Stimulated activated CD4-positive, alpha-beta T cell treated with anti-CD3 and anti-CD28 coated beads, Interleukin-1b, Interleukin-23, amount 100 ng/mL, for 4 hours (primary cell): ENCODE measurements at places on chromosomes 16 and 17.

DNA sequence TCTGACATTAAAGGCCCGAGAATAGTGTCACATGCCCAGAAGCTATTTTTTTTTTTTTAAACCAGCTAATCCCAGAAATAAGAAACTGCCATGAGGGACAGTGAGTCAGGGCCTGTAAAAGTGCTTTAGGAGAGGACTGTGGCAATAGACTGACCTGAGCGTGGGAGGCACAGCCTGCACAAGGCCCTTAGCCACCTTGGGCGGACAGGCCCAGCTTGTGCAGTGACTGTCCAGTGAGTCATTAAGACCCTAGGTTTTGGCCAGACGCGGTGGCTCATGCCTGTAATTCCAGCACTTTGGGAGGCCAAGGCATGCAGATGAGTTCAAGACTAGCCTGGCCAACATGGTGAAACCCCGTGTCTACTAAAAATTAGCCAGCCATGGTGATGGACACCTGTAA lies 343.0 kb upstream of the ZFHX3 start:
- no peak for DNase-seq

DNA sequence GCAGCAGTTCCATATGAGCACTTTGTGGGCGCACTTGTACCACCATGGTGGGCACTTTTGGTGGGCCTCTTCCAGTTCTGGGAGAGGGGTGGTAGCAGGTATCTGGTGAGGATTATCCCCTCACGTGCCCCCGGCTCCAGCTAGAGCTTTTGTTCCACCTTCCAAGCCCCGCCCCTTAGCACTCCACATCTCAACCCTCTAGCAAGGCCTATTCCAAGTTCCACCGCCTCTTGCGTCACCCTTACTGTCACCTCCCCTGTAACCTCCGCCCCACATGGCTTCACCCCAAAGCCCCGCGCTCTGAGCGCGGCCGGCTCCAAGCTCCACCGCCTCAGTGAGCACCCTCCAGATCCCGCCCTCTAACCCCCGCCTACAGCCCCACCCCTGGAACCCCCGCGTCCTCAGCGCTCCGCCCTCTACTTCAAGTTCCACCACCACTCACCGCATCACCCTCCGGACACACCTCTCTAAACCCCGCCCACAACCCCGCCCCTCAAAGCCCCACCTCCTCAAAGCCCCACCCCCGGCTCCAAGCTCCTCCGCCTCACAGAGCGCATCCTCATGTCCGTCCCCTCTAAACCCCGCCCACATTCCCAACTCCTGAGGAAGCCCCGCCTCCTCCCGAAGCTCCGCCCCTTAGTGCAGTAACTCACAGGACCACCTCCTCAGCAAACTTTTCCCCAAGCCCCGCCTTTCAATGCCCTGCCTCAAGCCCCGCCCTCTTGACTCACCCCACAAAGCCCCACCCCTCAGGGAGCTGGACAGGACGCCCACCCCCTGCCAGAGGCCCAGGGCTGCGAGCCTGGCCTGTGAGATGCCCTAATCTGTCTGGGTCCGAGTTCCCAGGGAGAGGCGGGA lies 11.1 kb downstream of the SCN4A start:
- DNase-seq, result peak; percentile 32

- no peak for DNase-seq
Measured at GRCh38 chr17:65554553-65555223, 6.8 kb downstream of the AXIN2 start.

DNA sequence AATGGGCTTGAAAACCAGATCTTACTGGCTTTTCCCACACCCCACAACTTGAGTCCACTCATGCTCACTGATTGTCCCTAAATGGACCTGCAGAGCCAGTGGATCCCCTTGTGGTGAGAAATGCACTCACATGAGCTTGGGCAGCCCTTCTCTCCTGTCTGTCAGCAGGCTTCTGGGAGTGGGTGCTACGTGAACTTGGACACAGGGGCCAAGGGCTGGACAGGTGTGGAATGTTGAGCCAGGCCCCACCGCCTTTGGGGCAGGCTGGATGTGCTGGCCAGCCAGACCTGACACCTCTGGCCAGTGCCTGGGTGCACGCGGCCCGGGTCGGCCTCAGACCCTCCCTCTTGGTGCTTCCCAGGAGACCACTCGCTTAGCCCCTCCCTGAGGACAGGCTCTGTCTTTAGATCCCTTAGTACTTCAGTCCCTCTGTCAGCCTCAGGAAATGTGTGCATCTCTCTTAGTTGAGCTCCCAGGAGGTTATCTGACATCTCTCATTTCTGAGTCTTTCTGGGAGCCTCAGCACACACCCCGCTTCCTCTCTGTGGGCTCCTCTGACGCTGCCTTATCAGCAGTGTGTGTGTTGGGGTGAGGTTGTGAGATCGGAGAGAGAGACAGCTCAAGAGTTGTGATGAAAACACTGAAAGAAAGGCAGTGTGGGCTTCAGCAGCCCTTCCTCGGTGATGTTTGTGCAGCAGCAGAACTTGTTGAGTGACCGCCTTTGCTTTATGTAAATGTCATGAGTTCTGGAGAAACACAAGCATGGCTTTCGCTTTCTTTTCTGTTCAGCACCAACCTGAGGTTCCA lies 117.0 kb downstream of the RAB11FIP4 start:
- peak; percentile 36 for DNase-seq

- DNase-seq, result no peak
Measured at GRCh38 chr16:794853-795466, 5.6 kb downstream of the GNG13 start.

GRCh38 chr17:18006495-18007239 lies 32.3 kb downstream of the ATPAF2 start:
- DNase-seq, result no peak

DNA sequence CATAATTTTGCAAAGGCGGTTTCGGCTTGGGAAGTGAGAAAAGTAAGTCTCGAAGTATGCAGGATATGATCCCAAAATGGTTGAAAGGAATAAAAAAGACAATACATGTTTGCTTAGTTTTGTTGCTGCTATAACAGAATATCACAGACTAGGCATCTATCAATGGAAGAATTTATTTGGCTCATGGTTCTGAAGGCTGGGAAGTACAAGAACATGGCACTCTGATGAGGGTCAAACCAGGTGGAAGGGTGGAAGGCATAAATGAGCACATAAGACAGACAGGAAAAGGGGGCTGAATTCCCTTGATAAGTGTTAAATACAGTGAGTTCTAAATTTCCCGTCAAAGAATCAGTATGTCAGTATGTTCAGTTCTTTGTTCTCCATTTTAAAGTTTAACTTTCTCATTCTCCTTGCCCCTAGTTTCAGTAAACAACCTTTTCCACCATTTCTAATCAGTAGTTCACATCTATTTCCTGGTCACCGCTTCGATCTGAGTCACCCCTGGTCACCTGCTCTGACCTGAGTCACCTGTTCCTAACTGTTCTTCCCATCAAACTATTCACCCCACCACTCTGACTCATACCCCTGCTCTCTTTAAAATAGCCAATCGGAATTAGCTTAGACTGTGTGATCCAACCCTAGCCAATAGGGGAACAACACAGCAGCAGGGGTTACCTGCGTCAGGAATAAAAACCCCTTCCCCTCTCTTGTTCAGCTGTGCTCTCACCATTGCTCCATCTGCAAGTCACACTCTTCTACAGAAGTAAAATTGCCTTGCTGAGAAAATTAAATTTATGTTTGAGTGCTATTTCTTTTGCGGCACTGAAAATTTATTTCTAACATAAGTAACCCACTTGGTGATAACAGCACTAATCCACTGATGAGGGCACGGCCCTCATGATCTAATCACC lies 240.8 kb downstream of the STX8 start:
- DNase-seq, result no peak

GRCh38 chr16:75761108-75761507 lies 34.8 kb upstream of the CPHXL start:
- DNase-seq, result no peak

DNA sequence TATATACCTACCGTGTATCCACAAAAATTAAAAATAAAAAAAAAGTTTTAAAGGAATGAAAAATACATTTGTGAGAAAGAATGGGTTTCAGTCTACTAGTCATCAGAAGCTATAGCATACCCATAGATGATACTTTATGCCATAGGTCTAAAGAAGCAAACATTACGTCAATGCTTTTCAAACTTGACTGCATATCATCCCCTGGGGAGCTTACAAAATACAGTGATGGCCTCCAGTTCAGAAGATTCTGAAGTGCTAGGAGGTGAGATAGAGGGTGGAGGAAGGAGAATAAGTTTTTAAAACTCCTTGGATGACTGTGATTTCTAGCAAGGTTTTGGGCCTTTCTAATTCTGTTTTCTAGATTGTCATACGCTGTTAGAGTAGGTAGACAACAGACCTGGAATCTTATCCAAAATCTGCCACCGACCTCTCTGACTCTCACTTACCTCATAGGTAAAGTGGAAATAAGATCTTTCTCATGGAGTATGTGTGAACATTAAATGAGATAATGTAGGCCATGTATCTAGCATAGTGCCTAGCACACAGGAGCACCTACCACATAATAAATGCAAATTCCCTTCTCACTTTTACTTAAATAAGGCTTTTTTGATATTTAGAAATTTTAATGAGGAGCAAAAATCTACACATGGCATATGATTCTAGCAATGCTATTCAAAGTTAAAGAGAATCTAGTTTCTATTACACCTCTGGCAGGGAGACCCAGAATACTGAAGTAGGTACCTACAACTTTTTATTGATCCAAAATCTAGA lies 12.4 kb downstream of the MMD start:
- no peak for DNase-seq

- no peak for DNase-seq
Measured at GRCh38 chr16:49019081-49019633, 262.5 kb downstream of the CBLN1 start.

- no peak for DNase-seq
Measured at GRCh38 chr17:40791111-40791510, 8.6 kb downstream of the KRT28 start.

DNA sequence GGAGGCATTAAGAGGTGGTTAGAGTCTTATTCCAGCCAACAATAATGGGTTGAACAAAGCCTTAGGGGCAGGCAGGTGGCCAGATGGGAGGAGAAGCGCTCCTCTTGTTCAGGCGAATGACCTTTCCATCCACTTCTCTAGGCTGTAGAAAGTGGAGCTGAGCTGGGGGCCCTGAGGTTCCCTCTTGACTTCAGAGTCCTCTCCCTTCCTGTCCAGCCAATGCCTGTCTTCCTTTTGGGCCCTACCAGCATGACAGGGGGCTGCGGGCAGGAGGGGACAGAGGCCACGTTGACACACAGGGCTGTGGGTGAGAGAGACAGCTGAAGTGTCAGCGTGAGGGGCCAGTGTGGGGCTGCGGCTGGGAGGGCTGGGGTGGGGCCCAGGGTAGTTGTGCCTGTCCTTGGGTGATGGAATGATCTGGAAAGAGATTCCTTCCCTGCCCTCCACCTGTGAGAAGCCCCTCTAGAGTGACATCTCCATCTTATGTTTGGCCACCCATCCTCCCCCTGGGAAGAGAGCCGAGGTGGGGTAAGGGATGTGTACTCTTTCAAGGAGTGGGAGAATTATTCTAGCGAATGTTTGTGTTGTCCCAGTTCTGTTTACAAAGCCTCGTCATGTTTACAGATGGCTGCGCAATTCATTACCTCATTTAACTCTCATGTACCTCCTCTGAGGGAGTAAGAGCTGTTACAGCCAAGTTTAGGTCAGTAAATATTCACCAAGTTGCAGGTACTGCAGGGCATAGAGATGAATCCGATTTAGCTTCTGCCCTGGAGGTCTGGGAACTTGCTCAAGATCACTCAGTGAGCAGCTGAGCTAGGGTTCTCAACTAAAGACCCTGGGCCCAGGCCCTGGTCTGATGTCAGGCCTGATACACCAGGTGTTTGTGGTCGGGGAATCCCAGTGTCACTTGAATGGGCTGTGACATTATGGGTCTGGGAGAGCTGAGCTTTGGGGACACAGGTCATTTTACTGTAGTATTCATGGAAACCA lies 3.3 kb downstream of the ERBB2 start:
- no peak for DNase-seq

DNA sequence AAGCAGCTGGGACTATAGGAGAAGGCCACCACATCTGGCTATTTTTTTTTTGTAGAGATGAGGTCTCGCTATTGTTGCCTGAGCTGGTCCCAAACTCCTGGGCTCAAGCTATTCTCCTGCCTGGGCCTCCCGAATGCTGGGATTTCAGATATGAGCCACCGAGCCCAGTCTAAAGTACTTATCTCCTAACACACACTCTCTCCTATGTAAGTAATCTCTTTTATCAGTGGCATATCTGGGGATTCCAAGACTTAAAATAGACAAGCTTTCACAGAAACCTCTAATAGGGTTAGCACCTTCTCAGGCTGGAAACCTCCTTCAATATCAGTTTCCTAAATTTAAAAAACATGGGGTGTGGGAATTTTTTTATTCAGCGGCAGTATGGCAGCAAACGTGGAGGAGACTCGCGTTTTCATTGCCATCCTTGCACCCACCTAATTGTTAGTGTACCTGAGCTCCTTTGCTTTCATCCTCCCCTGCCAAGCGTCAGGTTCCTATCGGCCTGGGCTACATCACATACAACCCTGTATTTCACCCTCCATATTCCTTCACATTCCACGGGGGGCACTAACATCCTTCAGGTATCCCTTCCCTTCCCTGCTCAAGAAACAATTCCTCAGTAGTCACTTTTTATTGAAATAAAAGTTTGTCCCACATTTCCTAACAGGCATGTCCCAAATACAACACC lies 1.1 kb downstream of the EZH1 start:
- no peak for DNase-seq

GRCh38 chr16:89361751-89362539 lies 128.4 kb downstream of the ANKRD11 start:
- DNase-seq, result no peak

DNA sequence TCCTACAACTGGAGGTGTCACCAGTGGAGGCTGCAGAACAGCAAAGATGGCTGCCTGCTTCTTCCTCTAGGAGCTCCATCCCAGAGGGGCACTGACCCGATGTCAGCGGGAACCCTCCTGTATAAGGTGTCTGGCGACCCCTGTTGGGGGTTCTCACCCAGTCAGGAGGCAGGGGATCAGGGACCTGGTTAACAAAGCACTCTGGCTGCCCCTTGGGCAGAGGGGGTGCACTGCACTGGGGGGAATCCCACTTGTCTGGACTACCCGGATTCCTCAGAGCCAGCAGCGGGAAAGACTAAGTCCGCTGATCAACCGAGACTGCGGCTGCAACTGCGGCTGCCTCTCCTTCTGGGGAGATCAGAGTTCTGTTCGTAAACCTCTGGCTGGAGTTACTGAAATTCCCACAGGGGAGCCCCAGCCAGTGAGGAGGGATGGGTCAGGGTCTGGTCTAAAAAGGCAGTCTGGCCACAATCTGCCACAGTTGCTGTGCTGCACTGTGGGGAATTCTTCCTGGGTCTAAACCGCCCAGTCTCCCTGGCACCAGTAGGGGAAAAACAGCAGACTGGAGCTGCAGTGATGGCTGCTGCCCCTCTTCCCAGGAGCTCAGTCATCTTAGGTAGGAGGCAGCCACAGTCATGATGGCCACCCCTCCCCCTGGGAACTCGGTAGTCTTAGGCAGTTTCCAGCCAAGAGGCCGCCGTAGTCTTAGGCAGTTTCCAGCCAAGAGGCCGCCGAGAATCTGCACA lies 213.4 kb downstream of the CYB561 start:
- no peak for DNase-seq
